Tibial nerve (tissue), 4 donors: ENCODE measurements at places on chromosomes 4 and X.

DNA sequence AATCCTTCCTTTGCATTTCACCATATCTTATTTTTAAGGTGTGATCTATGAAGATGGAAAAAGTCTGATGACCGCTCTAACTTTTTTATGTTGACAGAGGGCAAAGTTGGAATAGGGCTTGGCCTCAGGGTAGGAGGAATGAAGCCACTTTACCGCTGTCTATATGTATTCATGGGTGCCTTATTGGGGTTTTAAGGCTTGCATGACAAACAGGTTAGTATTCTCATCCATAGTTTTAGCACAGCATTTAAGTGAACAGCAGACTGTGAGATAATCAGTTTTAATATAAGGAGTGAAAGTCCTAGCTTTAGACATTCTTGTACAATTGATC is 81.7 kb upstream of the BMP2K start:
- no peak for DNase-seq

DNA sequence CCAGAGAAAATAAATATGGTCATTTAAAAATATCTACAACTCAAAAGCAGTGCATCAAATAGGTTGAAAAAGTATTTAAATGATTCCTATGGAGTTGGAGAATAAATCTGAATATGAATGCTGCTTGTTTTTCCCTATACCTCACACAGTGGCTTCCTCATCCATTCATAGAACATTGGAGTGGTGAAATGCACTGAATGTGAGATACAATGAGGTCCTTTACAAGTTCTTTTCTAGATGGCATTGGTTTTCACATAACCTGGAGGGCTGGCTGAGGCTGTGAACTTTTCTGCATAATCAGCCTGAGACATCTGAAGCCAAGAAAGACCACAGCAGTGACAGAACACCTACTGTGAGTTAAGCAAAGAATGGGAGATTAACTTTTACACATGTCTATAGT is 279.1 kb upstream of the NRK start:
- no peak for DNase-seq

GRCh38 chrX:3141031-3141430 is 99.8 kb downstream of the ARSF start:
- no peak for DNase-seq

DNA sequence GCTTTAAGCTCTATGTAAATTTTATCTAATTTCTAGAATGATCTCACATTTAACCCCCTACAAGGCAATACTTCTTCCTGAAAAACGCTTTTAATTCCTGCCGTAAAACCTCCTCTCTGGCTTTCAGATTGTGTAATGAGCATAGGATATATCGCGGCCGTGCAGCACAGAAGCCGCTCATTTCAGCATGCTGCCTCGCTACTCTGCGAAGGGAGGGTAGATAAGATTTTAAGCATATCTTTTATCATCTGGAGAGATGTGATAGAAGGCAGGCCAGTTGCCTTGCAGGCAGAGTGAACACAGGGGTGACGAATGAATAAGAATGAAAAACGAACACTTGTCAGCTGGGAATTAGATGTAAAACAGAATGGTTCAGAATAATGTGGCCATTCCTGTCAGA is 265.5 kb downstream of the UNC5C start:
- DNase-seq, result no peak

GRCh38 chr4:152225680-152226079 is 310.2 kb downstream of the FBXW7 start:
- no peak for DNase-seq

- no peak for DNase-seq
These were observed 608.4 kb upstream of the PITX2 start for GRCh38 chr4:111231281-111231680.

- no peak for DNase-seq
These were observed 131.4 kb upstream of the CTSO start for GRCh38 chr4:156085100-156085499.

DNA sequence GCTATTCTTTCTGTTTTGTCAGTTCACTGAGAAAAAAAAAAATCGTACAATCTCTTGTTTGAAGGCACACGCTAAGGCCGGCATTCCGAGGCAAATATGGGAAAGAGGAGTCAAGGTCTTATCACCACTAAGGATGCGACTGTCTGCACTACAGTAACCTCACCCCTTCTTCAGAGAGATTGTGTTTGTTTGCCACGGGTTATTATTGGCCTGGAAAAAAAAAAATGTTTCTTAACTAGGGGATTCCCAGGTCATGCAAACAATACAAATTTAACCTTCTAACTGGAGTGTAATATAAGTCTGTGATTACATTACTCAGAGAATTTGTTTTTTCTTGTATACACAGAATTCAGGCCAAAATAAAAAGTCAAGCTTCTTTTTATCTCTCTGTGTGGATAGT is 168.3 kb downstream of the TMA16 start:
- no peak for DNase-seq

- DNase-seq, result no peak
These were observed 252.9 kb upstream of the CXXC4 start for GRCh38 chr4:104747635-104748034.

- DNase-seq, result no peak
These were observed 12.1 kb upstream of the ARSF start for GRCh38 chrX:3029129-3029528.
